ENCODE measurements at places on chromosomes 11 and 22.

GRCh38 chr22:16955678-16956210 is 52.3 kb downstream of the GAB4 start:
- DNase-seq, result no peak

DNA sequence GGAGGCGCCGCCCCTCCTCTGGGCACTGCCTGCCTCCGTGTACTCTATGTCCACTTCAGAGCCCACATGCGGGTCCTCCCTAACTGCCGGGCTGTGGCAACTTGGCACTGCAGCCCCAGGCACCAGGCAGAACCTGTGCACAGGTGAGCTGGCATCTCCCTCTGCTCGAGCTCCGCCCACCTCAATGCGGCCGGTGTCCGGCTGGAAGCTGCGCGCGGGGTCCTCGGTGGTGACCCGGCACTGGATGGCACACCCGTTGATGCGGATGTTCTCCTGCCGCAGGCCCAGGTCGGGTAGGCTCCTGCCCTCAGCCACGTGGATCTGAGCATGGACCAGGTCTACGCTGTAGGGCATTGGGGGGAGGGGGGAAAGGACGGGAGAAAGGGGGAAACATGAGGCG is 9.1 kb downstream of the LRFN4 start:
- no peak for DNase-seq

- peak; percentile 3 for DNase-seq
Observed at GRCh38 chr11:101721270-101721669, 137.5 kb upstream of the TRPC6 start.

- no peak for DNase-seq
Observed at GRCh38 chr11:114298710-114299109, 2.5 kb downstream of the NNMT start.

DNA sequence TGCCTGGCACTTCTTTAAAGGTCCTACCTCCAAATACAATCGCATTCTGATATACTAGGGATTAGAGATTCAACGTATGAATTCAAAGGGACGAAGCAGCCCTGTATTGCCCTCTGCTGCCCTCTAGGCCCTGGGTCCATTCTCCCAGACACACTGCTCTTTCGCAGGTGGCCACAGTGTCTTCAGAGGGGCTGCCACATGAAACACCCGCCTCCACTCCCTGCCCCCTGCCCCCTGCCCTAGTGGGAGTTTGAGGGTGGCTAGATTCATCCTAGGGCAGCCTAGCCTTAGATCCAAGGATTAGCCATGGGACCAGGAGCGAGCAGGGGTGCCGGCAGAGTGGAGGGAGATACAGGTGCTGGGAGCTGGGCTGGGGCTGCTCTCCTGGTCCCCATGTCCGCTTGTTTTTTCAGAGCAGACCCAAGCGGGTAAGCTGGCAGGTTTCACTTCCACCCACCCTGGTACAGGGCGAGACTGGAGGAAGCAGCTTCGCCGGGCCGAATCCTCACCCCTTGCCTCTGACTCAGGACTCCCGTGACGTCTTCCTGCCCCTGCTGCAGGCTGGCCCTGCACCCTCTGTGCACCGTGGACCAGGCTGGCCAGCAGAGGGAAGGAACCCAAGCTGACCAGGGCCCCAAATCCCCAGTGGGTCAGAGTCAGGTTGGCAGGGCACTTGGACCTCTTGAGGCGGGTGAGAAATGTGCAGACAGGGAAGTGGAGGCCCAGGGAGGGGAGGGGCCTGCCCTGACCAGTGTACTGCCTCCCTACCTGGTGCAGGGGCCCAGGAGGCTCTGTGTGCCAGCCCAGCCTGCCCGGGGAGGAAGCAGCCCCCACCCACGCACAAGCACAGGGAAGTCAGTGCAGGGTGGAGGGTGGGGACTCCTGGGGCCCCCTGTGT is 28.4 kb upstream of the HMOX1 start:
- no peak for DNase-seq

- peak; percentile 38 for DNase-seq
Observed at GRCh38 chr11:19727246-19727645, 14.6 kb downstream of the NAV2 start.

- DNase-seq, result no peak
Observed at GRCh38 chr11:61168800-61169199, 7.6 kb upstream of the VPS37C start.

- no peak for DNase-seq
Observed at GRCh38 chr11:73012121-73012863, 129.8 kb downstream of the FCHSD2 start.

- DNase-seq, result no peak
Observed at GRCh38 chr22:40857309-40857855, 434 bp downstream of the XPNPEP3 start.

- peak; percentile 92 for DNase-seq
Observed at GRCh38 chr11:128643661-128644317, 50.1 kb upstream of the FLI1 start.

Measured in SW480 (cell line).